ENCODE measurements at places on chromosomes 6 and 20.

DNA sequence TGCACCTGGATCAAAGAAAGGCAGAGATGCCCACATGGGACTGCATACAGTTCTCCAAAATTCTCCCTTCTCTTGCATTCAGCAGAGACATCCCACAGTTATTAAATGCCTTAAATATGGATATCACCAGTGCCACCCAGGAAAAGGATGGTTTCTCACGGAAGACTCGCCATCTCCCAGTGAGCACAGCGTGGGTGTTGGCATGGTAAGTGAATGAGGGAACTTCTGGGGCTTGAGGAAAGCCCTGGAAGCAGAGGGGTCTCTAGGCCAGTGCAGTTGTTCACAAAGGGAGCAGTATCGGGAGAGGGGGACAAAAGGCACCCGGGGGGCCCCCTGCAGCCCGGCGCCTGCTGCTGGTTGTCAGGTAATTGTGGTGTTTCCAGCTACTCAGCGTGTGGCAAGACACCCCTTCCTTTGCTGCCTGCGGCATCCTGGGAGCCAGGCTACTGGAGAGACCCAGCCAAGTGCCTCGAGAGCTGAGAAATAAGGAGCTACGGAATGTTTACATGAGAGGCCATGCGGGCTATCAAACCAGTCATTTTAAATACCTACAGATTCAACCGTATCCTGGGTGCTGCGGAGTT lies 125.4 kb downstream of the PXDC1 start:
- no peak for DNase-seq

DNA sequence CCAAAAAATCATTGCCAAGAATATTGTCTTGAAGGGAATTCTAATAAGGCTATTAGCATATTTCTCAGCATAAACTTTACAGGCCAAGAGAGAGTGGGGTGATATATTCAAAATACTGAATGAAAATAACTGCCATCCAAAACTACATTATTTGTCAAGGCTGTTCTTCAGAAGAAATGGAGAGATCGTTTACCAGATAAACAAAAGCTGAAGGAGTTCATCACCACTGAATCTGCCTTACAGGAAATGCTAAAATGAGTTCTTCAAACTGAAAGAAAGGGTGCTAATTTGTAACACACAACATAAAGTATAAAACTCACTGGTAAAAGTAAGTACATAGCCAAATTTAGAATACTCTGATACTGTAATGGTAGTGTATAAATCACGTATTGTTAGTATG lies 517.0 kb downstream of the TENT5A start:
- no peak for DNase-seq

GRCh38 chr20:6157345-6157744 lies 34.5 kb upstream of the FERMT1 start:
- no peak for DNase-seq

DNA sequence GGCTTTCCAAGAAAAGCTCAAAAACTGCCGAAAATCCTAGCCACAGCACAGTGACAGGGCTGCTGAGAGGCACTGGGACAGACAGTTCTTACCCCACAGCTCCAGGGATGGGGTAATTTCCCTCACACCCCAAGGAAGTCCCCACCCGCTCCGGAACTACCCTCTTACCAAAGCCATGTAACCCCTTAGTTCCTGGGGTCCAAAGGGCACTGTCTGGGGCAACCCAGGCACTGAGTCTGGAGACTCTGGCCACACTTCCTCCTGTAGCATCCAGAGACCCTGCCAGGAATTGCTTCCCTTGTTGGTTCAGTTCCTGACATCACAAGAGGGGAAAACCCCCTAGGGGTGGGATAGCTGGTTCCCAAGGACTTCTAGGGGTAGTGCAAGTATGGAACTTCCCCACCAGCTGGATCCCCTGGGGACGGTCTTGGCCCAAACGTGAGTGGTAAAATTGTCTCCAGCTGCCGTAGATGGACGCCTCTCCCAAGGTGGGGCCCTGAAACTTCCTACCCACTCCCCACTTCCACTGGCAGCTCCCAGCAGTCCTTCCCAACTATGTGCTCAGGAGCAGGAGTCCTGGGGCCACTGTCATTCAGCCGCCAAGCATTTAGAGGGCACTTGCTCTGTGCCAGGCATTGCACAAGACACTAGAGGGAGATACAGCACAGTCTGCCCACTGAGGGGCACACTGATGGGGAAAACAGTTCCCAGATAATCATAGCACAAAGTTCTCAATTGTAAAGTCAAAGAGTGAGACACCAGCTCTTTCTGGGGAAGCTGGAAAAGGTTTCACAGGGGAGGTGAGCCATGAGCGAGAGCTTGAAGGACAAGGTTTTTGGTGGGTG lies 17.2 kb upstream of the HCK start:
- DNase-seq: no peak

DNA sequence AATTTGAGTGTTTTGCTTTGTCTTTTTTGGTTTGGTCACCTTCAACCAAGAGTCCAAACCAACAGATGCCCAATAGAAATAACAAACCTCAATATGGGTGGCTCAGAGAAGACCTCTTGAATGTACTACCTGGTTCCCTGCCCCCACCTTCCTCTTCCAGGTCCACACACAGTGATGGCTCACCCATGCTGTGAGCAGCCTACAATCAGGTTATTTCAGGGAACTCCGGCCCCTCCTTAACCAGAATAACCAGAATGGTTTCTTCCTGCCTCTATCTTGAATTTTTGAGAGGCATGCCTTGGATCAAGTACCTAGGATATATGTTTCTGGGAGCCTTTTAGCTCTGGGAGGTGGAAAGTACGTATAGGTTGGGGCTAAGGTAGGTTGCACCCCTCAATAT lies 327.1 kb upstream of the PRDM1 start:
- no peak for DNase-seq

DNA sequence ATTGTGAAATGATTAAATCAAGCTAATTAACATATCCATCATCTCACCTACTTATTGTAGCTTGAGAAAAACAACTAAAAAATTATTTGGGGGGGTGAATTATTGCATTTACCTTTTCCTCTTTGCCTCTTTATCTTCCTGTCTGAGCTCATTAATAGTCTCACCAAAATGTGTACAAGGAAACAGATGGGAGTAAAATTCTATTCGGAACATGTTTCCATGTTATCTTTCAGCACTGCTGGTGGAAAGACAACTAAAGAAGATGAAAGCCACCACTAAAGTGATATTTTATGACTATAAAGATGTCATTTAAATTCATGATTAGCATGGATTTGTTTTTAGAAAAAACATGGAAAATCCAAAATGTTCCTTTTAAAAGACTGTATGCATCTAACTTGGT lies 102.6 kb downstream of the SYNE1 start:
- DNase-seq: no peak

DNA sequence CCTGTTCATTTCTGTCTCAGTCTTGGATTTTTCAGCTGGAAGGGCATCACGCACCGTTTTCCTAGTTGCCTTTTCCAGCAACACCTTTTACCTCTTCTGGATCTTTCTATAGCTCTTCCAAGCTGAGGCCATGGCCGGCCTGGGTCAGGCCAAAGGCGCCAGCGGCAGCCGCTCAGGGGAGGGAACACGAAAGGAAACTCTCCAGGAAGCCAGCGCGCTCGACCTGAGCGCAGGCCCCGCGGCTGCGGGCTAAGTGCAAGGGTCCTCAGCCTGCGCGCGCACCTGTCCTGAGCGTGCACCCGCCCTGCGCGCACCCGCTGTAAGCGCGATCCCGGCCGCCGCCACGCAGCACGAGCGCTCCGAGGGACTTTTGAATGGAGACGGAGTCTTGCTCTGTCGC lies 43.8 kb upstream of the TMEM181 start:
- no peak for DNase-seq

DNA sequence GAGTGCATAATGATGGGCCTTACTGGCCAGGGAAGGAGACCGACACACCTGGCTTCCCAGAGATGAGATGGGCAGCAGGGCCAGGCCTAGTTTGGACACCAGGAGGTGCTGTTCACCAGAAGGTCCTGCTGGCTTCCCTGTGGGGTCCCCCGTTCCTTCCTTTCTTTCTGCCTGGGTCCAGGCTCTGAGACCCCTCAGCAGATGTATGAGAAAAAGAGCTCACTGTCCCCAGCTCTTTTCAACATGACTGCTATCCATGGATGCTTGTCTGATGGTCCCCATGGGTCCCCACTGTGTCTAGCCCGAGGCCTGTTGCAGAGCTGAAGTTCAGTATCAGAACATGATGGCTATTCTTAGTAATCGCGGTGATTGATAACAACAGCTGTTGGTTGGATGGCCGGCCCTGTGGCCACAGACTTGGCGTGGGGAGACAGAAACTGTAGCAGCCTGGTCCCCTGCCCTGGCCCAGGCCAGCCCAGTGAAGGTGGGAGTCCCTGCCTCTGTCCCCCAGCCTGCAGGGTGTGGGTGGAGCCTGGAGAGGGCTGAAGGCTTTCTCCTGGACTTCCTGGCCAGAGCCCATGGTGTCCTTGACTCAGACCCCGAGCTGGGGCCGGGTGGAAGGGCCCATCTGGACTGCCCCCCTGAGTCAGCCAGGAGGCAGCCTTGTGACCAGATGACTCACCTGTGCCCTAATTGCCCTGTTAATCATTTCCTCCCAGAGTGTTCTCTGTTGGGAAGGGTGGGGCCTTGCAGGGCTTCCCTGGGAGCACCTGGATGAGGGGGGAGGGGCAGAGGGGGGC lies 9.9 kb upstream of the BAK1 start:
- peak; percentile 84 for DNase-seq

- DNase-seq: no peak
Observed at GRCh38 chr6:130932438-130932837, 105.2 kb downstream of the SMLR1 start.

- DNase-seq: no peak
Observed at GRCh38 chr20:753136-753535, 15.2 kb downstream of the SLC52A3 start.

DNA sequence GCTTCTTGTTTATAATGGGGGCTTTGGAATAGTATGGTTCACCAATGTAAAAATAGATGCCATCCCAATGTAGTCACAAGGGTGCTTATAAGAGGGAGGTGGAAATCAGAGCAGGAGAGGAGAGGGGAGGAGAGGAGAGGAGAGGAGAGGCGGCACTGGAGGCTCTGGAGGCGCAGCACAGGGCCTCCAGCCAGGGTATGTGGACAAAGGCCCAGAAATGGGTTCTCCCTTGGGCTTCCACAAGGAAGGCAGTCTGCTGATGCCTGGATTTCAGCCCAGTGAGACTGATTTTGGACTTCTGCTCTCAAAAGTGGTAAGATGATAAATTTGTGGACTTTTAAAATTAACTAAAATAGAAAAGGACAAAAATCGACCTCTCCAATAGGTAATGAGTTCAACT lies 116.8 kb downstream of the RNASET2 start:
- DNase-seq: no peak

GRCh38 chr6:160041608-160042007 lies 72.7 kb downstream of the IGF2R start:
- no peak for DNase-seq
